Activated CD8-positive, alpha-beta T cell treated with anti-CD3 and anti-CD28 coated beads for 36 hours (primary cell): ENCODE measurements at places on chromosomes 3 and 15.

GRCh38 chr3:14829811-14830210, 11.0 kb downstream of the FGD5 start:
- DNase-seq, result no peak

DNA sequence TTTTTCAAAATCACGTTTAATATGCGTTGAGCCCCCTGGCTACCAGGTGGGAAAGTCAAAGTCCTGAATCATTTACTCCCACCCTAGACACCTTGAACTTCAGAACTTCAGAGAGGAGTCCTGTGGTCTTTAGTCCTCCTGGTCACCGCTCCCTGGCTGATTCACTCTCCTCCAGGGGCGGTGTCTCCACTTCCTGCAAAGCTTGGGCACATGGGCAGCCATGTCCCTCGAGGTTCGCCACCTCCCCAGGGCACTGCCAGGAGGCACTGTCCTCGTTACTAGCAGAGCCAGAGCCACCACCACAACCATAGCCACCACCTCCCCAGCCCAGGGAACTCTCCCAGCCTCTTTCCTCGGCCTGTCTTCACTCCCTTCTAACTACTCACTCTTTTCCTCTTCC, 31.0 kb downstream of the LOXL1 start:
- no peak for DNase-seq

DNA sequence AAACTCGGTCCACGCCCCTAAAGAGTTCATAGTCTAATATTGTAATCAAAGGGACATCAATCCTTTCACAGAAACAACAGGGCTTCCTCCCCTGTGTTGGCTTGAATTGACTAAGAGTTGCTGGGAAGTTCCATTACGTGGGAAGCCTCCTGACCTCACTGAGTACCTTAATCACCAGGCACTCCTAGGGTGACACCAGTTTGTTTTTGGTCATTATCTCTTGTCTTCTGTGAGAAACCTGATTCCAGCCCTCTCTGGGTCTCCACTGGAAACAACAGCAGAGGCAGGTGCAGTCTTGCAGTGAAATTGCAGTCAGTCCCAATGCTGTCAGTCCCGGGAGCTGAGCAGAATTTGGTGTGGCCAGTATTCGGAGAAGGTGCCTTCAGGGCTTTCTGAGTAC, 55.4 kb downstream of the BOC start:
- DNase-seq, result peak; percentile 4

DNA sequence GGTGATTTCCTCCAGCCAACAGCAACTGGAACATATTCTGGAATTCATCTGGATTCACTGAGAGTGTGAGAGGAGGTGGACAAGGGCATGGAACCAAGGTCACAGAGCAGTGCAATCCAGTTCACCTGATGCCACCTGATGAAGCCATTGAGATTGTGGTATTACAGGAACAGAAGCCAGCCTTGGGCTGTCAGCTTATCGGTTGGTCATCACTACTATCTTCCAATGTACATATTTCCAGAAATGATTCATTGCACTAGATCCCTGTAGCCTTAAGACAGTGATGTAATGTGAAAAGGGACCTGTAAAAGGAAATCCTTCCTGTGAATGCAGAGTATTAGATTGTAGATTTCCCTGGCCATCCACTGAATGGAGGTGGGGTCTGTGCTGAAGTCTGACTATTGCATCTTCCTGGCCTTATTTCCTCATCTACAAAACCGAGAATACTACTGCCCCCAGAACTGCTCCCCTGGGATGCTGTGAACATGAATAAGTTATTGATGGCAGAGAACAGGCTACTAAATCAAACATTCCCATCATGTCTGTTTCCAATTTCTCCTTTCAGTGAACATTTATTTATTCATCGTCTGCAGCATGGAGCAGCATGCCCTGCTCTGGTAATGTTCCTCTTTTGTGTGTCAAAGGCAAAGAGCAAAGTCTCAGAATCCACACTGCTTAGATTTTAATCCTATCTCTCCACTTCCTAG, 47.4 kb upstream of the TPM1 start:
- DNase-seq, result no peak

- peak; percentile 90 for DNase-seq
These were observed 15.5 kb downstream of the TATDN2 start for GRCh38 chr3:10263646-10264363.

GRCh38 chr3:173841334-173841733, 443.8 kb downstream of the NLGN1 start:
- DNase-seq, result no peak

- DNase-seq, result no peak
These were observed 19.0 kb downstream of the FBLN2 start for GRCh38 chr3:13567684-13568514.

GRCh38 chr15:75727851-75728715, 15.4 kb upstream of the CSPG4 start:
- DNase-seq, result peak; percentile 86

DNA sequence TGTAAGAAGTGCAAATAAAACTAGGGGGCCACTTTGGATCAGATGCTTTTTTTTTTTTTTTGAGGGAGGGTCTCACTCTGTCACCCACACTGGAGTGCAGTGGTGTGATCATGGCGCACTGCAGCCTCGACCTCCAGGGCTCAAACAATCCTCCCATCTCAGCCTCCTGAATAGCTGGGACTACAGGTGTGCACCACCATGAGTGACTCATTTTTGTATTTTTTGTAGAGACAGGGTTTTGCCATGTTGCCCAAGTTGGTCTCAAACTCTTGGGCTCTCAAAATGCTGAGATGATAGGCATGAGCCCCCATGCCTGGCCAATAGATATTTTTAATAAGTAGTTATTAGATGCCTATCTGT, 20.8 kb downstream of the CCR1 start:
- DNase-seq, result no peak

GRCh38 chr3:116265976-116266584, 179.2 kb downstream of the LSAMP start:
- no peak for DNase-seq

DNA sequence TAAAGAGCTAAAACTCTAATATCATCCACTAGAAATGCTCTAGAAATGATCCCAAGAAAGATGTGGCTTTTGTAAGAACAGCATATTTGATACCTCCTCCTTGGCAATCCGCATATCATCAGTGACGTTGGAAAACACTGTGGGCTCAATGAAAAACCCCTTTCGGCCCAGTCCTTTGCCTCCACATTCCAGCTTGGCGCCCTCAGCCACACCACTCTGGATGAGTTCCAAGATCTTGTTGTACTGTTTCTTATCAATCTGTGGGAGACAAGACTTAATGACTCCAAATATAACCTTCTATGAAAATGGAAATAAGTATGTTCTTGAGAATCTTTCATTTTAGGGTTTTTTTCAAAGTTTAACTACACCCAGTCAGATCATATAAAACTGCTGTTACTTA, 103.6 kb downstream of the ALDH1A2 start:
- no peak for DNase-seq

- peak; percentile 43 for DNase-seq
These were observed 31.5 kb upstream of the TFDP2 start for GRCh38 chr3:142180761-142181362.

GRCh38 chr3:172286548-172287148, 161.6 kb downstream of the GHSR start:
- no peak for DNase-seq

DNA sequence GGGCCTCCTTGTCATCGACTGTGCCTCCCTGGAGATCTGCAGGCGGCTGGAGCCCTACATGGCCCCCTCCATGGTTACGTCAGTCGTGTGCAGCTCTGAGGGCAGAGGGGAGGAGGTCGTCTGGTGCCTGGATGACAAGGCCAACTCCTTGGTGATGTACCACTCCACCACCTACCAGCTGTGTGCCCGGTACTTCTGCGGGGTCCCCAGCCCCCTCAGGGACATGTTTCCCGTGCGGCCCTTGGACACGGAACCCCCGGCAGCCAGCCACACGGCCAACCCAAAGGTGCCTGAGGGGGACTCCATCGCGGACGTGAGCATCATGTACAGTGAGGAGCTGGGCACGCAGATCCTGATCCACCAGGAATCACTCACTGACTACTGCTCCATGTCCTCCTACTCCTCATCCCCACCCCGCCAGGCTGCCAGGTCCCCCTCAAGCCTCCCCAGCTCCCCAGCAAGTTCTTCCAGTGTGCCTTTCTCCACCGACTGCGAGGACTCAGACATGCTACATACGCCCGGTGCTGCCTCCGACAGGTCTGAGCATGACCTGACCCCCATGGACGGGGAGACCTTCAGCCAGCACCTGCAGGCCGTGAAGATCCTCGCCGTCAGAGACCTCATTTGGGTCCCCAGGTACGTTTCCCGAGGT, 146.5 kb downstream of the LRRK1 start:
- no peak for DNase-seq

DNA sequence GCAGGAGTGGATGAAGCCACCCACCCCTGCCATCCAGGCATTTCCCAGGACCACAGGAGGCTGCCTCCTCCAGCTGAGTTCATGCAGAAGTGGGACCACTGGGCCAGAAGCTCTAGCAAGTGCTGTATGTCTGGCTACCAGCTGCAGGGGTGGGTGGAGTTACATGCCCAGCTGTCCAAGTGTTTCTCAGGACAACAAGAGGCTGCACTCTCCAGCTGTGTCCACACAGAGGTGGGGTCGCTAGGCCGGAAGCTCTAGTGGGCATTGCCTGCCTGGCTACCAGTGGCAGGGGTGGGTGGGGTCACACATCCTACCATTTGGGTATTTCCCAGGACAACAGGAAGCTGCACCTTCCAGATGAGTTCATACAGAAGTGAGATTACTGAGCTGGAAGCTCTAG, 234.0 kb upstream of the PPP2R3A start:
- DNase-seq, result no peak

DNA sequence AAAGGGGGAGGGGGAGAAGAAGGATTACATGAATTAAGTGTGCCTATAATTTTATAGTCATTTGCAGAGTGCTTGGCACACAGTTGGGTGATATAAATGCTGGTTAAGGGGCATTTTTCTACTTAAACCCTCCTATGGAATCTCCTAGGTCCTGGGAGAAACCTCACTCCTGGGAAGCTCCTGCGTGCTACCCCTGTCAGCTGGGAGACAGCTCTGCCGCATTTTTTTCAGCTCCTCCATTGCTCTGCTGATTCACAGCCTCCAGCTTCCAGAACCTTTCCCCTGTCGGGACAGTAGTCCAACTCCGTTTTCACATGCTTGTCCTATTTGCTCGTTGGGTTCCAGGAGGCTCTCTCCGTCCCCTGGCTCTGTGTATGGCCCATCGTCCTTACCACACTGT, 59.2 kb downstream of the CHRD start:
- no peak for DNase-seq

- DNase-seq, result no peak
These were observed 137.4 kb upstream of the POU1F1 start for GRCh38 chr3:87413814-87414213.

DNA sequence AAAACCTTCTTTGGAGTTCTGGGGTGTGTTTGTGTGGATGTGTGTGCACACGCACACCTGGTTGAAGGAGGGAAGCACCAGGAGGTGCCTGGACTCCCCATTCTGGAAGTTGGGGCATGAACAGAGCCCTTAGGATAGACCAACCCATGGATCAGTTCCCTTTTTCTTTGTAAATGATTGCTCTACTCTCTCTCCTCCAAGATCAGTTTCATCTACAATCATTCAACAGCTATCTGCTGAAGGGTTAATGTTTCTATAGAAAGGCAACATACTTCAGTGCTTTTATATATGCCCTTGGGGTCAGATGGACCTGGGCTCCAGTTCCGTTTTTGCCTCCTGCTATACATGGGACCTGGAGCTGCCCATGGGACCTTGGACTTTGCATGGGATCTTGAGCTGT, 352.1 kb upstream of the CFAP20DC start:
- no peak for DNase-seq

- DNase-seq, result no peak
These were observed 71.8 kb downstream of the KLF15 start for GRCh38 chr3:126285369-126285768.

DNA sequence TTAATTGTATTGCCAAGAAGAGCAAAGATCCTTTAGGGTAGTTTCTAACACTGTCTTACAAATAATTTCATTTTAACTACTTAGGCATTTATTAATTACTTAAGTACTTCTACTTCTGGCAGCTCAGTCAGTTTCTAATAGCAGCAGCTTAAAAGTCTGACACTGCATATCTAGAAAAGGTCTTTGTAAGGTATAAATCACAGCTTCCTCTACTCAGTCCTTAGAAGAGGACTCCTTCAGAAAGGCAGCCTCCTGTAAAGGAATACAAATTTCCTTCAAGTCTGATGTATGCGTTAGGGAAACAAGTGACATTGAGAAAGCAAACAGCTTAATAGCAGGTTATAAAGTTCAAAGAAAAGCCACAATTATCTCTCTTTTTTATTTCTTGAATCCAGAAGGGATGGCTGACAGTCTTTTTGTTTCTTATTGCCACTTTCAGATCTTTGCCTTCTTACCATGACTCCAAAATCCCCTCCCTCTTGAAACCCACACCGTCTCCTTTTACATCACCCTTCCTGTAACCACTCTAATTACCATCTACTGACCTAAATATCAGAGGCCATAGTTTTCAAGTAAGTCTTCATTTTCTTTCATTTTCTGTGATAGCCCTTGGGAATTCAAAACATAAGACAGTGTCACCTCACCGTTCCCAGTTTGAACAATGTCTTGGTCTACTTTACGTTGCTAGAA, 109.5 kb downstream of the CGGBP1 start:
- no peak for DNase-seq

GRCh38 chr15:70426096-70426821, 328.5 kb upstream of the TLE3 start:
- DNase-seq, result no peak

GRCh38 chr3:152056987-152057386, 183.5 kb downstream of the SUCNR1 start:
- no peak for DNase-seq

- no peak for DNase-seq
These were observed 68.7 kb upstream of the SNRK start for GRCh38 chr3:43217633-43218032.

DNA sequence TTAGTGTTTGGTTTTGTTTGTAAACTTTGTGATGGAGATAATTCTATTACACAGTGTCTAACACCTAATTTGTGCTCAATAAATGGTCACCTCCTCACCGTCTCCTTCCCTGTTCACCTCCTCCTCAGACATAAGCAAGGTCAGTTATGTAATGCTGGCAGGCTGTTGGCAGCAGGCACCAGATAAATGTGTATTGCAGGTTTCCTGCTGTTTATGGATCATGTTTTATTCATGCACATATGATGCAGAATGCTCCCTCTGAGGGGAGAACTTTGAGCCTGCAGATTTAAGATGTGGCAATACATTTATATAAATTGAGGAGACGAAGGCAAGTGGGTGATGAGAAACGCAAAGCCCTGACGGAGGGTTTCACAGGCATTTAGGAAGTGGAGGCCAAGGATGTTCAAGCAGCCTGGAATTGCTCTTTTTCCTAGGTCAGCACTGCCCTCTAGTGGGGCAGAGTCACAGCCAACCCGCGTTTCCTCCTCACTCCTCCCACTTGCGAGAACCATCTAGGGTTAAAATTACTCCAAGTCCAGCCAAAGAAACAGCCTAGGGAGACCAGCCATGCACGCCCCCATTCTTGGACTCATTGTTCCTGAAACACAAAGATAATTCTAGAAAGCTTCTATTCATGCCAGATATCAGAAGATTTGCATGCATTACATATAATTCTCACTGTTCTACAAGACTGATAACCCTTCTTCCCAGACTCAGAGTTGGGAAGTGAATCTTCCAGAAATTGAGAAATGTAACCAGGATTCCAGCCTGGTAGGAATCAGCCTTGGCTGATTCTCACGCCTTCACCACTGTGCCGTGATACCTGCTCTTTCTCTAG, 228.7 kb downstream of the SLCO3A1 start:
- DNase-seq, result peak; percentile 68

- DNase-seq, result no peak
These were observed 207.5 kb upstream of the NR2F2 start for GRCh38 chr15:96123028-96123400.
